Jurkat, Clone E6-1 (cell line): ENCODE measurements at places on chromosomes 1 and 21.
A peak's percentile ranks its signal among the peaks of the same experiment; 100 is the strongest.

DNA sequence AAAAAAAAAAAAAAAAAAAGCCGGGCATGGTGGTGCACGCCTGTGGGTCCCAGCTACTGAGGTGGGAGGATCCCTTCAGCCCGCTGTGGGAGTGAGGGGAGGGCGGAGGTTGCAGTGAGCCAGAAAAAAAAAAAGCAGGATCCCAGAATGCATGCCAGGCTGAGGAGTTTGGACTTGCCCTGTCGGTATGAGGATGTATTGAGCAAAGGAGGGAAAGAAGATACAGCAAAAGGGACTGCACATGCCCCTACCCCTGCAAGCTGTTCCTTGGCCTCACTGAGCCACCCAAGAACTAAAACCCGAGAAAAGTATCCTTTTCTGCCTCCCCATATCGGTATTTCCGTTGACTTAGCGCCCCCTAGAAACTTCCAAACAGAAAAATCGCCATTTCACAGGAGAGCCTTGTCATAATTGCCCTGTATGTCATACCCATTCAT is 1.3 kb upstream of the GPATCH4 start:
- no peak for DNase-seq

- no peak for DNase-seq
Observed at GRCh38 chr1:156895927-156896326, 2.4 kb downstream of the PEAR1 start.

GRCh38 chr1:32703479-32704291 is 1.1 kb upstream of the SYNC start:
- DNase-seq, result no peak

DNA sequence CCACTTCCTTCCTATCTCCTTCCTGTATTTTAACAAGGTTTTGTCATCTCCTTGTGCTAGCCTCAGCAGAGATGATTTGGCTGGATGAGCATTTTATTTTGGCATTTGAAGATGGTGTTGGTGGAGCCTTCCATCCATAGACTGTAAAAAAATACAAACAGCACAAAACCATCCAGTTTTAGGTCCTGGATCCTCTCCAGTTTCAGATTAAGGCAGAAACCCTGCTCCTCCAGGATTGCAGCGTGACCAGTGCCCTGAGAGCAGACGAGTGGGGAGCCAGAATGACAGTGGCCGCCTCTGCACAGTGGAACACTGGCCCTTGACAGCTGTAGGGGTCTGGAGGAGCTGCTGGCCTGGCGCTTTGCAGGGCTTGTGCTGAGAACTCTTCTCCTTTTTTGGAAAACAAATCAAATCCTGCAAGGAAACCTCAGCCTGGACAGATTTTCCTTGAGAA is 72.2 kb upstream of the GADD45A start:
- DNase-seq, result no peak

- DNase-seq, result no peak
Observed at GRCh38 chr1:43509007-43509739, 21.5 kb upstream of the PTPRF start.

- DNase-seq, result no peak
Observed at GRCh38 chr1:31013187-31013864, 52.2 kb downstream of the PUM1 start.

DNA sequence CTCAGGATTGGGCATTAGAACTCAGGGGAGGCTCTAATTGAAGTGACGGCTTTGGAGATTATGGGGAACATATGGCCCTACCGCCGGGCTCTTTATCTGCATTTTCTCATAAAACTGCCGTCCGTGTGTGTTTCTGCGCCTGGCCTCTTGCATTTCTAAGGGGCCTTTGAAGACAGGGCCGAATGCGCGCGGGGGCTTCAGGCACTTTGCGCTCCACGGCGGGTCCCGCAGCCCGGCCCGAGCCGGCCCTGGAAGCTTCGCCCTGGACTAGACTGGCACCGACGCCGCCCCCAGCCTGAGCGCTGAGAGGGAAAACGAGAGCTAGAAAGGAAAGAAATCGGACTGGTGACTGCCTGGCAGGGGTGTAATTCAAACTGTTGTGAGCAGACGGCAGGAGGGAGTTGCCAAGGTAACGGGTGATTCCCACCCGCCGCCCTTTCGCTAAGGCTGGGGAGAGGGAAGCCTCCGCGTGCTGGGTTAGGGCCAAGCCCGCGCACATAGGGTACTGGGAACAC is 120.7 kb downstream of the LMX1A start:
- DNase-seq, result no peak

DNA sequence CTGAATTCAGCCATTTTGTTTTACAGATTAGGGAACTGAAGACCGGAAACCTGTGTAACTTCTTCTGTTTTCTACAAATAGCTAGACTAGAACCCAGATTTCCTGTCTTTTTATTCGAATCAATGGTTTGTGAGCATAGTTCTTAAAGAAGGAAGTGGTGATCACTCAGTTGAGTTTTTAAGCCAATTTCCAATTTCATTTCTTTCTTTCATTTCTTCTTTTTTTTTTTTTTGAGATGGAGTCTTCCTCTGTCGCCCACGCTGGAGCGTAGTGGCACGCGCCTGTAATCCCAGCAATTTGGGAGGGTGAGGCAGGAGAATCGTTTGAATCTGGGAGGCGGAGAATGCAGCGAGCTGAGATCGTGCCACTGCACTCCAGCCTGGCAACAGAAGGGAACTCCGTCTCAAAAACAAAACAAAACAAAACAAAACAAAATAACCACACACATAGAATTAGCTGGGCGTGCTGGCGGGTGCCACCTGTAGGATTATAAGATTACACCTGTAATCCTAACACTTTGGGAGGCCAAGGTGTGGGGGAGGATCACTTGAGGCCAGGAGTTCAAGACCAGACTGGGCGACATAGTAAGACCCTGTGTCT is 3.0 kb upstream of the MDM4 start:
- no peak for DNase-seq

DNA sequence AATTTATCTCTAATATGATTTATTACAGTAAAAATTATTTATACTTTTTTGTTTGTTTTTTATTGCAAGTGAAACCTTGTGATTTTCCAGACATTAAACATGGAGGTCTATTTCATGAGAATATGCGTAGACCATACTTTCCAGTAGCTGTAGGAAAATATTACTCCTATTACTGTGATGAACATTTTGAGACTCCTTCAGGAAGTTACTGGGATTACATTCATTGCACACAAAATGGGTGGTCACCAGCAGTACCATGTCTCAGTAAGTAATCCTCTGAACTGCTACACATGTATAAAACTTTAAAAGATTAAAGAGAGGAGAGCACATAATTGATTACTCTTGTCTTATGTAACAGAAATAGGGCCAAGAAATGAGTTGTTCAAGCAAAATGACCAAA is 4.5 kb downstream of the CFHR3 start:
- no peak for DNase-seq

GRCh38 chr21:21051109-21052055 is 53.2 kb downstream of the NCAM2 start:
- DNase-seq, result no peak

- DNase-seq, result peak; percentile 32
Observed at GRCh38 chr1:181485287-181486097, 2.2 kb downstream of the CACNA1E start.

DNA sequence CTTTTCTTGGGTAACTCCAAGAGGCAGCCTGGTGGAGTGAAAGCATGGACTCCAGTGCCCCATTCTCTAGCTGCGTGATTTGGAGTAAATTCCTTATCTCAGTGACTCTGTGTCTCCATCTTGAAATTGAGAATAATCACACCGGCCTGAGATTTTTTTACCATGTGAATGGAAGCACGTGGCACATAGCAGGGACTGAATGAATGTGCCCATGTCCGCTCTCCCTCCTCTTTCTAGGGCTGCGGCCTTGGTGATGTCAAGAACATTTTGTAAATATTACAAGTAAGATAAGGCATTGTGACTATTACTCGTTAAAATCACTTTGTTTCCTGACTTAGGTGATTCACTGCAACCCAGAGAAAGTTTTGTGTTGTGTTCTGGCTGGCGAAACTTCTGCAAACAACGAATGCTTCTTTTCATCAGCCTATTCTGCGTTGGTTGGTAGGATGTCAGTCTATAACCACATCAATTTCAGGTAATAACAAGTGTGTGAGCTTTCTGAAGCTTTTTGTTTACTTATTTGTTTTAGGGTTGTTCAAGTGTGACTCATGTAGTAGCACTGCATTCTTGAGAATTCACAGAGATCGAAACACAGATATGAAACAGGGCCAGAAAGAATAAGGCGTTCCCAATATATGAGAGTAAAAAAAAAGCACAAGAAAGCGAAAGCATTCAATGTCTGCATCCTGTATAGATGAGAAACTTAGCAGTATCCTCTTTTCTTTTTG is 135.7 kb upstream of the SLC45A1 start:
- no peak for DNase-seq

DNA sequence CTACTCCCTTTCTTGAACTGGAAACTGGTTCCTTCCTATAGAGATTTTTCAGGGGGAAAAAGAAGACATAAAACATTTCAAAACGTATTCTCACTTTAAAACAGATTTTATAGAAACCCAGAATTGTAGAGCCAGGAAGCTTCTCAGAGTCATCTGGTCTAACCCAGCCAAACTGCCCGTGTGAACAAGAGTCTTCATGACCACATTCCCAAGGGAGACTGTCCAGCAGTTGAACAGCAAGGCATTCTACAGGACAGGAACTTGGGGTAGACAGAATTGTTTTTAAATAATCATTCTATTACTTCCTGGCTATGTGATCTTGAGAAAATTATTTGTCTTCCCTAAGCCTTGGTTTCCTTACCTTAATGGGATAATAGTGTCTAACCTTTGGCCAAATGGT is 163.5 kb upstream of the IVNS1ABP start:
- DNase-seq, result no peak

- no peak for DNase-seq
Observed at GRCh38 chr21:42388740-42389448, 7.0 kb downstream of the TMPRSS3 start.

GRCh38 chr1:152621993-152622392 is 910 bp downstream of the LCE3A start:
- DNase-seq, result peak; percentile 42

- no peak for DNase-seq
Observed at GRCh38 chr1:87130438-87130837, 198.2 kb upstream of the LMO4 start.

DNA sequence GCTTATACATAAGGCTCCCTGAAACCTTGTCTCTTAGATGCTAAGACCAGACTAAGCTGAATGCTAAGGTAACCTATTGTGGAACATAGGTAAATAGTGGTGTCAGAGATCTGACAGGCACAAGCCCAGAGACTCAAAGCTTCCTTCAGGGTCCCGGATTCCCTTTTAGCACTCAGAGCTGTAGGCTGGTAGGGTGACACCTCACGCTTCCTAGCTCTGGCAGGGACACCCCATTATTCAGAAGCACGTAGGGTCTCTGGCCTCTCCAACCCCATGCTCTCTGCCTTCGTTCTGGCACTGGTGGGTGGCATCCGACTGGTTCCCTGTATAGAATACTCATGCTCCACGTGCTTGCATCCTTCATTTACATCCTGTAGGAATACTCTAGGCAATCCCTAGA is 68.4 kb downstream of the CD34 start:
- DNase-seq, result no peak

DNA sequence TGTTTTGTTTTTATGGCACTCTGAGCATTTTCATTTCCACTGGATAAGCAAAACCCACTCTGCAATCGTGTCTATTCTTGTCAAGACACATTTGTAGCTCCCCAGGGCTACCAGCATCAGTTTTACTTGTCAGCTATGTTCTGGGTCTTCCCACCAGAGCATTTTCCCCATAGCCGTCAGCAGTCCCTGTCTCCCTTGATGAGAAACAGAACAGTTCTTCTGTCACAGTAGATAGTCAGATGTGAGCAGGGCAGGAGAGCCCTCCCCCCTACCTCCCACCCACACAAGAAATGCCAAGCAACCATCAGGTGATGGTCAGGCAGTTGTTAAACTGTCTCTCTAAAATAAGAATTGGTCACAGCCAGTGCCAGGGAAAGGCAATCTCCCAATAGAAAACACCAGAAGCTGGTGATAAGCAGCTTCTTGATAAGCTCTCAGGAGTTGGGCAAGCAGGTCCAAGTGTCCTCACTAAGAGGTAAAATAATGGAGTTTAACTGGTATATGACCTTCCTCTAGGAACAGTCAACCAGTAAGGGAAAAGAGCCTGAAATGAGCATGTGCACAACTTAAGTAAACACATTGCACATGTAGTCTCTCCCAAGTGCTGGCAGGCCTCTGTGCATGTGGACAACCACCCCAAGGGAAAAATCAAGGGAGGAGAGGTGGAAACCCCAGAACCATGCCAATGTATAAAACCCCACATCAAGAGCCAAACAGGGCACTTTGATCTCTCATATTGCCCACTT is 208.2 kb downstream of the S1PR1 start:
- peak; percentile 48 for DNase-seq

- DNase-seq, result peak; percentile 64
Observed at GRCh38 chr1:206583707-206584648, 28.3 kb downstream of the EIF2D start.

DNA sequence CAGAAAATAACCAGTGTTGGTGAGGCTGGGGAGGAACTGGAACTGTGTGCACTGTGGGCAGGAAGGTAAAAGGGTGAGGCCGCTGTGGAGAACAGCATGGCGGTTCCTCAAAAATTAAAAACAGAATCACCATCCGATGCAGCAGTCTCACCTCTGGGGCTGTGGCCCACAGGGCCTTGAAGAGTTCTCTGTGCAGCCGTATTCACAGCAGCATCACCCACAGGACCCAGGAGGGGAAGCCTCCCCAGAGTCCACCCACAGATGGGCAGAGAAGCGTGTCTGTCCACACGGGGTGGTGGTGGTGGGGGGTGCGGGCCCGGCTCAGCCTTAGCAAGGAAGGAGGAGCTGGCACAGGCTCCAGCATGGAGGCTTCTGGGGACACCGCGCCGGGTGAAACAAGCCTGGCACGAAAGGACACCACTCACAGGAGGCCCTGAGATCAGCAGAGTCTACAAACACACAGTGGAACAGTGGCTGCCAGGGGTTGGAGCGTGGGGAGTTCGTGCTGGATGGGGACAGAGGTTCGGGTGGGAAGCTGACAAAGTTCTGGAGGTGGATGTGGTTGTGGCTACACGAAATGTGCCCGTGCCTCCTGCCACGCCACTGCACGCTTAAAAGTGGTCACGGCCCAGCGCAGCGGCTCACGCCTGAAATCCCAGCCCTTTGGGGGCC is 11.5 kb downstream of the MORN1 start:
- DNase-seq, result no peak

GRCh38 chr1:215507119-215507518 is 60.0 kb upstream of the KCTD3 start:
- no peak for DNase-seq
